ENCODE measurements at places on chromosomes 2 and 18.

DNA sequence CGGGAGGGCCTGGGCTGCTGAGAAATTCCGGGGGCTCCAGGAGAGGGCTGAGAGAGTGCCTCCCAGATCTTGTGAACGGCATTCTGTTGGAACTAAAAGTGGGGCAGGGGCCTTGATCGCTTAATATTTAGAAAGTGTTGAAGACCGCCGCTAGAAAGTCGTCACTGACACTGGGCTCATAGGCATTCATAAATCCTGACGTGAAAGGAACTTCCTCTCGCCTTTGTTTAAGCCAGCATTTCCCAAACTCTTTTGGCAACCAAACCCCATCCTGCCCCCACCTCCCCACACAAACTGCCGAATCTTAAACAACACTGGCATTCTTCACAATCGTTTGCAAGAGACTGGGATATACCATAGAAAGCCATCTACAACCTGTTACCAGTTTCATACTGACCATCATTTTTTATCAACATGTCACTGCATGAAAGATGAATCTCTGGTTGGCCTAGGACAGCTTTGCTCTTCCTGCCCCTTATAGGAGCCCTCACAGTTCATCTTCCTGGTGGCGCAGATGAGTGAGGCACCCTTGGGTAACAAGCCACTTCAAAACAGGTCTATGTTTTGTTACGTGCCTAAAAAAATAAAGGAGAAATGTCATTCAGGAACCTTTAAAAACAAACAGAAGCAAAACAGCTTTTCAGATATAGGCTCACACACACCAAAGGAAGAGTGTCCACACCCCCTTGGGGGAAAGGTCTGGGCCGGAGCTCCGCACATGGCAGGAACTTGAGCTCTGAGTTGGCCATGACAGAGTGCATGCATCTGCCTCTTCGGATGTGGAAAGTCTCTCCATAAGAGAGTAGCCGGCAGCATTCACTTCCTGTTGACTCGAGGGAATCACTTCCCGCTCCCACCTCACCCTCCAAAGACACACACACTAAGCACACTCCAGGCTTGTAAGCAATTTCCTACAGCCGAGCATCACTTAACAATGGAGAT, 13.0 kb downstream of the MTERF4 start:
- no peak for DNase-seq

- no peak for DNase-seq
These were observed 48.7 kb upstream of the CD226 start for GRCh38 chr18:69996417-69996816.

- no peak for DNase-seq
These were observed 169.2 kb downstream of the METTL4 start for GRCh38 chr18:2402084-2402483.

DNA sequence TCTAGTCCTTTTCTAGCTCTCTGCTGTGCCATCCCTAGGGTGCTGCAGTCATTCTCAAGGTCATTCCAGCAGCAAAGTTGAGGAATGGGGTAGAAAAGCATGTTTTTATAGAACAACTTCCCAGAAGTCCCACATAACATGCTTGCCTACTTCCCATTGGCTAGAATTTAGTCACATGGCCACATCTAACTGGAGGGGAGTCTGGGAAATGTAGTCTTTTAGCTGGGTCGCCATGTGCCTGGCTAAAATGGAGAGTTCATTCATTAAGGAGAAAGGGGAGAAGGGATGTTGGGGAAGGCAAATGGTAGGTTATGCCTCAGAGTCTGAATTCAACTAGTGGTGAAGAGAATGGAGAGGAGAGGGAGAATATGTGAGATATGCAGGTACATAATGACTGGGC, 85.7 kb downstream of the SLC4A3 start:
- no peak for DNase-seq

GRCh38 chr18:12518326-12518725, 110.6 kb downstream of the PRELID3A start:
- no peak for DNase-seq

DNA sequence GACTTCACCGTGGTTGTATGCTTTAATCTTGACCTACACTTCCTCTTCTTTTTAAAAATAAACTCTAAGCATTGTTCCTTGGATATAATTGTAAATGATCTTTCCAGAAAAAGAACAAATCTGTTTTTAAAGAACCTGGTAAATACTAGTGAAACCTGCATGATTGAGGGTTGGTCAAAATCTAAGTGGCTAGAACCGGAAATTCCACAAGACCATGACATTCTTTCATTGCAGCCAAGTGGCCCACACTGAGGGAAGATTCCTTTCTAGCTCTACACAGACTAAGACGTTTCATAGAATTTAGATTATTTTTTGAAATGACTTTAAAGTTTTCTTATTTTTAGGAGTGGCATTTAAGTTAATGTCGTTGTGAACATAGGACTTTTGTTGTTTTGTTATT, 356.7 kb downstream of the NYAP2 start:
- DNase-seq: no peak

GRCh38 chr18:3388980-3389379, 61.0 kb upstream of the TGIF1 start:
- no peak for DNase-seq

GRCh38 chr2:44389895-44390294, 28.1 kb downstream of the CAMKMT start:
- DNase-seq: no peak

GRCh38 chr2:203763241-203763937, 57.0 kb downstream of the CD28 start:
- peak; percentile 72 for DNase-seq

DNA sequence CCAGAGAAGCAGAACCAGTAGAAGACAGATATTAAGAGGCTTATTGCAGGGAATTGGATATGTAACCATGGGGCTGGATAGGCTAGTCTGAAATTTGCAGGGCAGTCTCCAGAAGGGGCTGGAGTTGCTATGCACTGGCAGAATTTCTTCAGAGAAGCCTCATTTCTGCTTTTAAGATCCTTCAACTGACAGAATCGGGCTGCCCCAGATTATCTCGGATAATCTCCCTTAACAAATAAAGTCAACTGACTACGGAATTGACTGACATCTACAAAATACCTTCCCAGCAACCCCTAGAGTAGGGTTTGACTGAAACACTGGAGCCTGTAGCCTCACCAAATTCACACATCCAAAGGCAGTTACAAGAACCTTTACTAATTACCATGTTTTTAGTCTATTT, 136.4 kb downstream of the SOCS6 start:
- DNase-seq: no peak

GRCh38 chr2:235037604-235038166, 85.9 kb downstream of the SH3BP4 start:
- no peak for DNase-seq

DNA sequence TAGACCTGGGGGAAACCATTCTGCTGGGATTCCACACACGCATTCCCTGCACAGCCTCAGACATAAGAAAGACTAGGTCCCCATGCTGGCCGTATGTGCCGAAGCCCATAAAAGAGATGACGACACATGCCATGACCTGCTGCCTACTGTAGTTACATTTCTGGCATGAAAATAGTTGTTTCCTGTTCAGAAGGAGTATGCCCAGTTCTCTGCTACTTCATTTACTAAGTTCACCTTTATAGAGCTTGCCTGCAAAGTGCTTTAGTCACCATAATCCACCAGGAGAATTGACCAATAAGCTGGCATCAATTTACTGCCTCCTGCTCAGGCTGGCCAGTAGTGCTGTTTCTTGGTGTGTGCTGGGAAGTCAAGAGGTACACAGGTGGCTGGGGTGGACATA, 150.2 kb upstream of the ALPP start:
- DNase-seq: no peak

GRCh38 chr18:58196164-58196563, 152.1 kb downstream of the NEDD4L start:
- DNase-seq: no peak

GRCh38 chr18:70290482-70291294, 1.8 kb downstream of the SOCS6 start:
- no peak for DNase-seq

- no peak for DNase-seq
These were observed 2.9 kb downstream of the CHRND start for GRCh38 chr2:232528746-232529460.

DNA sequence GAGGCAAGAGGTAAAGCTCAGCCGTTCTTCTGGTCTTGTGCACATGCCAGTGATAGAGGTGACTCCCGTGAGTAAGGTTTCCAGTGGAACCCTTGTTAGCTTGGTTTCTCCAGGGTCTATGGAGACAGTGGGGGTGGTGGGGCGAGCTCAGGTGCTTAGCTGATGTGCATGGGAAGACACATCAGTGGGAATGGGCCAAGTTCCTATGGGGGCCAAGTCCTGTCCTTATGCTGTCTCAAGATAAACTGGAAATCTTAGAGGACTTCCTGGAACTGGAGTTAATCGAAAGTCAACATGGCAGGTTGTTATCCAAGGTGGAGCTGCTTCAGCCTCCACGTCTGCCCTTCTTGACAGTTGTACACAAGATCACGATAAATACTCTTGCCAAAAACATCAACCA, 130.1 kb upstream of the TMEM18 start:
- no peak for DNase-seq

GRCh38 chr18:75846321-75846720, 418.8 kb upstream of the SMIM21 start:
- no peak for DNase-seq

DNA sequence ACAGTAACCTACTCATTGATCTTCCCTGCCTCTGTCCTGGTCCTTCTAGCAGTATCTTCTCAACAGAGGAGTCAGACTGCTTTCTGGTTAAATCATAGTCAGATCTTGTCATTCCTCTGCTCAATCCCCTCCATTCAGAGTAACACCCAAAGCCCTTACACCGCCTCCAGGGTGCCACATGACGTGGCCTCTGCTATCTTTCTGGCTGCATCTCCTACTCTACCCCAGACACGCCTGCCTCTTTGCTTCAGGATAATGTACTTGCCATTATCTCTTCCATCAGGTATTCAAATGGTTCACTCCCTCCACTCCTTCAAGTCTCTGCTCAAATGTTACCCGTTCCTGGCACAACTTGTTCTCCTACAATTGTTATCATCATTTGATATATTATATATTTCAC, 36.3 kb upstream of the ACVR2A start:
- no peak for DNase-seq

- no peak for DNase-seq
These were observed 30.0 kb upstream of the CFAP36 start for GRCh38 chr2:55489467-55490062.

DNA sequence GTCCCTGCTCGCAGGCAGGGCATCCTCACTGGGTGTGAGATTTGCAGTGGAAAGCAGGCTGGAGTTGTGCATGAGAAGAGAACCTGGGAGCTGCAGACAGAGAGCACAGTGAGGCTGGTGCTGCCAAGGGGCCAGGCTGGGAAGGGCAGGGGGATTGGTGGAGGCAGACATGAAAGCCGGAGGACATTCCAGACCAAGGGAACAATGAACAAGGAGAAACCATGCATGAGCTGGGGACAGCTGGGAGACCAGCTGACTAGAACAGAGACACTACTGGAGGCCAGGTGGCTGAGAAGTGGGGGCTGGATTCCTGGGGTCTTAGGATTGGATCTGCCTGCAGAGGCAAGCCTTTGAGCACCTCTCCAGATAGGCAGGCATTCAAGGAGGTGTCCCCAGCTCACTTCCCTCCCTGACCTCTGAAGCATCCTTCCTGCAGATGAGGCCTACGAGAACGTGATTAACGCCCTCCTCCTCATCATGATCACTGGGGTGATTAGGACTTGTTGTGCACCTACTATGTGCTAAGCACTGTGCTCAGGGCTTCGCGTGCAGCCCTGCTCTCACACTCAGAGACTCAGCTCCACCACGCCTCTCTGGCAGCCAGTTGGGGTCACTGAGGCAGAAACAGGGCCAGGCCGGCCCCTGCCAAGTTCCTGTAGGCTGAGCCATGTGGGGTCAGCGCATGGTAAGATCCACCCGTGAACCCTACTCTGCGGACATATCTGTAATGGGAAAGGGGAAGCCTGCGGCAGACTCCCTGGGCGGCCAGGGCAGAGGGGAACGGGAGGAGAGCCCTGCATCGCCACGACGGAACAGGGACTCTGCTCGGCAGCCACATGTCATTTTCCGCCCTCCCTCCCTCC, 74.8 kb upstream of the SLC66A3 start:
- no peak for DNase-seq

- DNase-seq: no peak
These were observed 20.8 kb upstream of the MGAT4A start for GRCh38 chr2:98751748-98752147.

DNA sequence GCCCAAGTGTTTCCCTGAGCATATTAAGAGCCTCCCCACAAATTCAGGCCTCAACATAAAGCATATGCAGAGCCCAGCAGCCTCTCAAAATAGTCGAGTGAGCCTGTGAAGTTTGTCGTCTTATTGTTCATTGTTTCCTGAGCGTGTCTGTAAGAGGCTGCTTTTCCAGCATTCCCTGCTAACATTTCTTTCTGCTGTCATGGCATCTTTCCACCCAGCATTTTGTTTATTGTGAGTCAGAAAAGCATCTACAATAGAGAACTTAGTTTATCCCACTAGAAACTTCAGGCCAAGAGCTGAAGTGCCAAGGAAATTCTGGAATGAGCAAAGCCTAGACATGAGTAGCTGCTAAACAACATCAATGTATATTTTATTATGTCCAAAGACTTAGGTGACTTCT, 46.3 kb upstream of the STAM2 start:
- no peak for DNase-seq

DNA sequence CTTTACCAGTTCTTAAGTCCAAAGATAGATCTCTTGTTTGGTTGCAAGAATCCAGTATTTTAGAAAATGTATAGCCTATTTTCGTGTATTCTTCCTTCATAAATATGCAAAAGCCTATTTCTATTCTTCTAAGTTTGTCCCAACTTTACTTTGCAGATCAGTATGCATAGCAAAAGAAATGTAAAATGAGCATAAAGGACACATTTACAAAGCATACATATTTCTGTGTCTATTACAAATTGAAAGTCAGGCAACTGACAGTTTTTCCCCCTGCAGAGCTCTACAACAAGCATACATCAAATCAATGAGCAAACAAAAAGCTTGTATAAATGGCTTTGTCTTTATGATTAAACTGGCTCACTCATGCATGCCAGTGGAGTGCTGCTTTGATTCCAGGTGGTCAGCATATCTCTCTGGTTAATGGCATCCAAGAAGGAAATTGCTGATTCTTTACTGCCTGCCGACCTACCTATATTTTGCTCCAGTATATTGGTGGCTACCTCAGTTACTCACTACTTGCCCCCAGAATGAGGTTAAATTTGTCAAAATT, 10.0 kb upstream of the VPS54 start:
- DNase-seq: no peak

GRCh38 chr2:167862782-167863181, 384.6 kb downstream of the STK39 start:
- no peak for DNase-seq

GRCh38 chr2:229330952-229331351, 59.9 kb upstream of the PID1 start:
- DNase-seq: no peak

DNA sequence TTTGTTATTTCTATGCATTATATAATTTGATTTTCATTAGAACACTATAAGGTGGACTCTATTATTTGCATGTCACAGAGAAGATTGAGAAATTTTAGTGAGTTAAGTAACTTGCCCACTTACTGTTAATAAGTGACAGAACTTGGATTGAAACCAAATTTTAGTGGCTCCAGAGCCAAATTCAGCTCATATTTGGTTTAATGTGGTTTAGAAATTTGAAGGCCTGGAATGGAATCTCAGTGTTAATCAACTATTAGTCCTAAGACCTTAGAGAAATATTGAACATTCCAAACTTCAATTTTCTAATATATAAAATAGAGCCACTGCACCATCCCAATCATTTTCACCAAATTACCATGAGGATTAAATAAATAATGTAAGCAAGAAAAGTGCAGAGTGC, 281.6 kb downstream of the ZNF385B start:
- DNase-seq: no peak

- no peak for DNase-seq
These were observed 389.9 kb downstream of the TNS1 start for GRCh38 chr2:217612920-217613319.
